ENCODE measurements at places on chromosomes 6 and 20. TPM values are rescaled to one million over a fixed set of nuclear protein-coding genes. Genes with fewer than 3 reads are reported as not detected.

ADGRF4 gene
- under 0.01 TPM for total RNA-seq

ZNF318 gene
- total RNA-seq, result 4.3 TPM

HLA-DQA1 gene
- not detected for total RNA-seq

SYNGAP1 gene
- total RNA-seq, result 1.2 TPM

All from epithelial cell of umbilical artery (primary cell).